ENCODE measurements at places on chromosomes 7 and 10. TPM values are rescaled to one million over a fixed set of nuclear protein-coding genes. Genes with fewer than 3 reads are reported as not detected.

STK17A gene
- 43.2 TPM for total RNA-seq

FOXP2 gene
- not detected for total RNA-seq

SNCG gene
- total RNA-seq = not detected

HELLS gene
- 154 TPM for total RNA-seq

CDC14C gene
- not detected for total RNA-seq

- no peak overlapping the region for H3K27ac ChIP-seq
- no peaks in the 10 kb centered on the region for H3K36me3 ChIP-seq
- no peaks in the 10 kb centered on the region for H3K4me1 ChIP-seq
- H3K27me3 ChIP-seq = peaks cover 7% of the 10 kb centered on the region
- H3K4me3 ChIP-seq = no peak overlapping the region
Observed at GRCh38 chr7:73811760-73812168, 19.0 kb upstream of the CLDN4 start.

DNA sequence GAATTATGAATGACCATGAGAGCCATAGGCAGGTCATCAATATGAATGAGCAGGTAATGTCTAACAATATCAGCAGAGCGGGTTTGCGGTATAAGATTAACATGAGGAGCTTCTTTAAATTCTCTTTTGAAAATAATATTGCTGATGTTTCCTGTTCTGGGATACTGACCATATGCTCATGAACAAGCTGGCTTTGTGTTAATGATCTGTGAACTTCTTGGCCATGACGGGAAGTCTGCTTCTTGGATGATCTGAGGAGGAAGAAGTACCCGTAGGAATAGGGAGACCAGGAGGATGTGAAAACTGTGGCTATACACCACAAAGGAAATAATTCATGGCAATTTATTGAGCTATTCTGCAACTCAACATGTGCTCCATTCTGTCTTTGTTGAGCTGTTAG is 38.6 kb downstream of the ITGA8 start:
- peaks cover 32% of the 10 kb centered on the region for H3K27me3 ChIP-seq
- H3K4me1 ChIP-seq = no peaks in the 10 kb centered on the region
- H3K27ac ChIP-seq = no peak overlapping the region
- no peak overlapping the region for H3K4me3 ChIP-seq
- H3K36me3 ChIP-seq = no peaks in the 10 kb centered on the region

DNA sequence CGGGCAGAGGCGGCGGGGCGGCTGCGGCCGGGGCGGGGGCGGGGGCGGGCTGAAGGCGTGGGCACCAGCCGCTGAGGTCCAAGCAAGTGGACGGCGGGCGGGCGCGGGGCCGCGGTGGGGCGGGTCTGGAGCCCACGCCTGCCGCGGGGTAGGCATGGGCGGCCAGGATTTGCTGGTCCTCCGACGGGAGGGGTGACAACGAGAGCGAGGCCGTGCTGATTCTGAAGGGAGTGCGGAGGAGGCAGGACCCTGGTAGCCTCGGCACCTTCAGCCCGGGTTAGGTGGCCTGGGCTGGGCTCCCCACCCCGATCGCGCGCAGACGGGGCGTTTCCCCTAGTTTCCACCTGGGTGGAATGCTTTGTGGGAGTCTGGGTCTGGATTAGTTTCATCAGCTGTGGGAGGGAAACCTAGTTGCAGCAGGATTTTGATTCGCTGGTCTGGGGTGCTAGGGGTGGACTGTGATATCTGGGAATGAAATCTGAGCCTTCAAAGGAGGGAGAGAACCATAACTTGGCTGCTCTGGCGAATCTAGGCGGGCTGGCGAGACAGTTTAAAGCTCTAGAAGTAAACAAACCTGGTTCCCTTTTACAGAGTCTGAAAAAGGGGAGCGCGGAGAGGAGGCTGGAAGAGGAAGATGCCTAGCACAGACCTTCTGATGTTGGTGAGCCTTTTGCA is 609 bp downstream of the SGPL1 start:
- H3K4me1 ChIP-seq = peaks cover 45% of the 10 kb centered on the region
- no peaks in the 10 kb centered on the region for H3K27me3 ChIP-seq

- no peaks in the 10 kb centered on the region for H3K4me1 ChIP-seq
- H3K36me3 ChIP-seq = no peaks in the 10 kb centered on the region
- H3K4me3 ChIP-seq = no peak overlapping the region
Observed at GRCh38 chr10:70247360-70247759, 14.1 kb upstream of the PPA1 start.

DNA sequence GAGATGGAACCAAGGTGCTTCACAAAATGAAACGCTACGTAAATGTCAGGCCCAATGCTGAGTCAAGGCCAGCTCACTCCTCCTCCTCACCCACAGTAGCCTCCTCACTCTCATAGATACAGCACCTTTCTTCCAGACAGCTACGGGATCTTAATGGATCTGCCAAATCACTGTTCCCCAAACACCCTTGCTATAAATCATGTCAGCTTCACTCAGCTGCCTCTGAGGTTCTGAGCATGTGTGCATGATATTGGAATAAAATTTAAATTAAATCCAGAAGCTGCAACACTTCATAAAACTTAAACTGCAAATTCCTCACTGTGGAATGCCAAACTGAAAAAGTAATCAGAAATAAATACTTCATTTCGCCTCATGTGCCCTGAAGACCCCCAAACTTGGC is 14.7 kb upstream of the CPXM2 start:
- H3K4me1 ChIP-seq = no peaks in the 10 kb centered on the region
- H3K4me3 ChIP-seq = no peak overlapping the region
- H3K27ac ChIP-seq = no peak overlapping the region
- H3K36me3 ChIP-seq = no peaks in the 10 kb centered on the region

DNA sequence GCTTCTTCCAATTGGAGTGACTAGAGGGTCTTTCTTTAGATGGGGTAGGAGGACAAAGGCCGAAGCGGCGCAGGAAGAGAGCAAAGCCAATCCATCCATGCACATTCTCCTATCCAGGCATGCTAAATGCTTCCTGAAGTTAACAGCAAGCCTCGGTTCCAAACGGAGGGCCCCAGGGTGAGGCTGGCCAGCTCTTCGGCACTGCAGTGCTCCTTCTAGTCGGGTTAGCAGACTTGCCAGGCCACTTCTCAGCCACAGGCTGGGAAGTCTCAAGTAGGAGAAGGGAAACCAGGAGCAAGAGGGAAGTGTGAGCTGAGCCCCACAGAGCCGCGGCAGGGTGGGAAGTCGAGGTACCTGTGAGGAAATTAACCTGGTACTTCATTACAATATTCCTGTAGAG is 253.8 kb upstream of the INHBA start:
- H3K27me3 ChIP-seq = peaks cover 23% of the 10 kb centered on the region
- no peak overlapping the region for H3K4me3 ChIP-seq
- DNase-seq = no peak
- no peaks in the 10 kb centered on the region for H3K4me1 ChIP-seq
- no peak overlapping the region for H3K27ac ChIP-seq
- no peaks in the 10 kb centered on the region for H3K36me3 ChIP-seq

- no peak overlapping the region for H3K4me3 ChIP-seq
- peaks cover 5% of the 10 kb centered on the region for H3K27me3 ChIP-seq
- H3K27ac ChIP-seq = no peak overlapping the region
- no peak for DNase-seq
- no peaks in the 10 kb centered on the region for H3K36me3 ChIP-seq
Observed at GRCh38 chr10:61018146-61018545, 74.2 kb upstream of the RHOBTB1 start.

GRCh38 chr10:7662522-7662921 is 4.2 kb downstream of the ITIH5 start:
- peaks cover 7% of the 10 kb centered on the region for H3K4me1 ChIP-seq
- H3K4me3 ChIP-seq = no peak overlapping the region
- no peak overlapping the region for H3K27ac ChIP-seq
- DNase-seq = no peak

DNA sequence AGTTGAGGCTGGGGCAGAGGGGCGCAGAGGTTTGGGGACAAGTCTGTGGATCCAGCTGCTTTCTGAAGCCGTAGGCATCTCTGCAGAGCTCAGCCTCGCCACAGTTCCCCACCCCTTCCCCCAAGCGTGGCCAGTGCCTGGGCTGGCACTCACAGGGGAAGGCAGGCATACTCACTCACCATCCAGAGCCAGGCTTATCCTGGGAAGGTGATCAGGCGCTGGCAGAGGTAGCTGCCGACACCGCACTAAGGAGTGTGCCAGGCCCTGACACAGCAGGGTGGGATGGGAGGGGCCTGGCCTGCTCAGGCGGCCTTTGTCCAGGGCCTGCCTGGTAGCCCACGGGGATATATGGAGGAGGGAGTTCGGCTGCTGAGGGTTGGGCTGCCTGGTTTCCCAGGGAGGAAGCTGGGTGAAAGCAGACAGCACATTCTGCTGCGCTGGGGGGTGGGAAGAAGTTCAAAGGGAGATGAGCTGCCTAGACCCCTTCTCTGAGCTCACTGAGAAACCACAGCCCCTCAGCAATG is 15.9 kb downstream of the VSIR start:
- H3K27me3 ChIP-seq = no peaks in the 10 kb centered on the region
- H3K4me3 ChIP-seq = peak overlapping the region; percentile 48
- peaks cover 68% of the 10 kb centered on the region for H3K36me3 ChIP-seq

- H3K36me3 ChIP-seq = no peaks in the 10 kb centered on the region
- H3K4me1 ChIP-seq = no peaks in the 10 kb centered on the region
- H3K27me3 ChIP-seq = no peaks in the 10 kb centered on the region
- no peak overlapping the region for H3K27ac ChIP-seq
Observed at GRCh38 chr7:20892776-20893175, 106.1 kb upstream of the SP8 start.

DNA sequence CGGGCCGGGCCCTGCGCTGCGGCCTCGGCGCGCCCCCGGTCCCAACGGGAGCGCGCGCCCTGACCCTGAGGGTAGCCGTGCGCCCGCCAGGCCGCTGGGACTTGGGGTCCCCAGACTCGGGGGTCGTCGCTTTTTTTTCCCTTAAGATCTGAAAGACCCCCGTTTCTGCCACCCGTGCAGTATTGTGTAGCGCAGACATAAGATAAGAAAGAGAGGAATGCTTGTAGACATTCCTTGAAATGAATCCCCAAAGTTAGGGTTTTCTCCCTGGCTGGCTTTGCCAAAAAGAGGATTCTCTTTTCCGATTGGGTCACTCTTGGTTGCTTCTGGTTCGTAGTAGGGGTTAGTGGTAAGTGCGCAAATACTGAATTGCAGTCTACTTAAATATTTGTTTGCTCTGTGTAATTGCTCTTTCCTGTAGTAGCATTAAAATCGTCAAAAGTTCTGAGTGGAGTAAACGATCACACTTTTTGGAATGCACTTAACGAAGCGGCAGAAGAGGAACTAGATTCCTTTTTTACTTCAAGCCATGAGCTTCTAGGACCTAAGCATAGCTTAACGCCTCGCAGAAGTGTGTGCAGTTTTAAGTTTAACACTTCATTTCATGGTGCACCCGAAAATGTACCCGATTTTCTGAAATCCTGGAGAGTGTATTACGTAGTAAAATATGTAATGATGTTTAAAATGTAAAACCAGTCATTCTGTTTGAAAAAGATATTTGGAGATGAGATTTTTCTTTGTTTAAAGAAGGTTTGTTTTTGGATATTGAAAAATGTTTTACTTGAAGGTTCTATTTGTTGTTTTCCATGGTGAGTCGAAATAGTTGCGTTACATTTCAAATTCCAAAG is 1.3 kb downstream of the CUL1 start:
- peak overlapping the region; percentile 91 for H3K4me3 ChIP-seq
- H3K4me1 ChIP-seq = peaks cover 71% of the 10 kb centered on the region
- no peaks in the 10 kb centered on the region for H3K27me3 ChIP-seq
- H3K36me3 ChIP-seq = peaks cover 16% of the 10 kb centered on the region
- no peak for DNase-seq

GRCh38 chr7:83798489-83798888 is 149.6 kb upstream of the SEMA3E start:
- DNase-seq = no peak
- no peak overlapping the region for H3K4me3 ChIP-seq
- H3K27me3 ChIP-seq = no peaks in the 10 kb centered on the region
- no peaks in the 10 kb centered on the region for H3K36me3 ChIP-seq

- H3K4me1 ChIP-seq = no peaks in the 10 kb centered on the region
- no peak overlapping the region for H3K27ac ChIP-seq
- DNase-seq = no peak
- H3K4me3 ChIP-seq = no peak overlapping the region
Observed at GRCh38 chr10:126518218-126519080, 130.2 kb upstream of the ADAM12 start.

- peak overlapping the region; percentile 69 for H3K4me3 ChIP-seq
- H3K4me1 ChIP-seq = peaks cover 55% of the 10 kb centered on the region
- DNase-seq = peak; percentile 30
- H3K36me3 ChIP-seq = peaks cover 5% of the 10 kb centered on the region
- H3K27me3 ChIP-seq = no peaks in the 10 kb centered on the region
Observed at GRCh38 chr7:2037808-2038522, 194.8 kb downstream of the MAD1L1 start.

DNA sequence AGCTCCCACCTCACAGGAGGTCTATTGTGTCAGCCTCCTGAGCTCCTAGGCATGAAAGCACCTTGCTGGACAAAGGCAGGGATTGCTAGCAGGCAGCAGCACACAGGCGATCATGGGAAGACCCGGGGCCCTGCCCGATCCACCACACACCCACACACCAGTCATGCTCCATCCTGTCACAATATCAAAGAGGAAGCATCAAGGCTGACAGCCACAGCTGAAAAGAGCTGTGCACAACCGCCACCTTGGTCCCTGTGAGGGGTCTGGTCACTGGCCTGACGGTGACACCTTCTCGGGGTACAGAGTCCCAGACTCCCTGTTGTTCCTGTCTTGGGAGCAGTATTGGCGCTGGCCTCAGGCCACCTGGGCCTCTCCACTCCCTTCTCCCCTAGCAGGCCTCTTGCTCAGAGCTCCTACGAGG is 89.7 kb upstream of the RET start:
- H3K4me1 ChIP-seq = peaks cover 5% of the 10 kb centered on the region
- no peak overlapping the region for H3K27ac ChIP-seq
- no peak for DNase-seq
- no peaks in the 10 kb centered on the region for H3K36me3 ChIP-seq

- no peaks in the 10 kb centered on the region for H3K4me1 ChIP-seq
- DNase-seq = no peak
- H3K4me3 ChIP-seq = no peak overlapping the region
- H3K27ac ChIP-seq = no peak overlapping the region
Observed at GRCh38 chr7:76220185-76221057, 18.7 kb downstream of the SRRM3 start.

DNA sequence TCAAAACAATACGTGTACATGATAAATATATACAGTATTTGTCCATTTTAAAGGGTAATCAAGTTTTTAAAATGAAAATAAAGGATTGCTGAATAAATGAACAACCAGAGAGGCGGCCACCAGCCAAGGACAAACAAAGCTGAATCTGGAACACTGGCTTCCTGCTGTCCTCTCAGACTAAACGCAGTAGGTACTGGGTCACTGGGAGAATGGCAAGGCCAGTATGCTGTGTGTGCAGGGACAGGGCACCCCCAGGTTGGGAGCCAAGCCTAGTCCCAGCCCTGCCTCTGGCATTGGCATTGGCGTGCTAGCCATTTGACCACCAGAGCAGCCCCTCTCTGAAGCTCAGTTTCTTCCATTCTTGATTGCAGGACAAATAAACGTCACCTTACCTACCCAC is 33.8 kb downstream of the DLG5 start:
- no peaks in the 10 kb centered on the region for H3K36me3 ChIP-seq
- H3K27me3 ChIP-seq = no peaks in the 10 kb centered on the region
- no peak overlapping the region for H3K4me3 ChIP-seq
- no peak for DNase-seq
- H3K27ac ChIP-seq = no peak overlapping the region

GRCh38 chr10:24374134-24374915 is 165.4 kb downstream of the KIAA1217 start:
- no peak overlapping the region for H3K27ac ChIP-seq
- H3K4me3 ChIP-seq = no peak overlapping the region
- no peaks in the 10 kb centered on the region for H3K4me1 ChIP-seq
- peaks cover 3% of the 10 kb centered on the region for H3K27me3 ChIP-seq
- DNase-seq = no peak
- H3K36me3 ChIP-seq = no peaks in the 10 kb centered on the region
